ENCODE measurements at places on chromosomes 3 and 15.

- DNase-seq: peak; percentile 41
These were observed 166.1 kb downstream of the SSR3 start for GRCh38 chr3:156388497-156389448.

DNA sequence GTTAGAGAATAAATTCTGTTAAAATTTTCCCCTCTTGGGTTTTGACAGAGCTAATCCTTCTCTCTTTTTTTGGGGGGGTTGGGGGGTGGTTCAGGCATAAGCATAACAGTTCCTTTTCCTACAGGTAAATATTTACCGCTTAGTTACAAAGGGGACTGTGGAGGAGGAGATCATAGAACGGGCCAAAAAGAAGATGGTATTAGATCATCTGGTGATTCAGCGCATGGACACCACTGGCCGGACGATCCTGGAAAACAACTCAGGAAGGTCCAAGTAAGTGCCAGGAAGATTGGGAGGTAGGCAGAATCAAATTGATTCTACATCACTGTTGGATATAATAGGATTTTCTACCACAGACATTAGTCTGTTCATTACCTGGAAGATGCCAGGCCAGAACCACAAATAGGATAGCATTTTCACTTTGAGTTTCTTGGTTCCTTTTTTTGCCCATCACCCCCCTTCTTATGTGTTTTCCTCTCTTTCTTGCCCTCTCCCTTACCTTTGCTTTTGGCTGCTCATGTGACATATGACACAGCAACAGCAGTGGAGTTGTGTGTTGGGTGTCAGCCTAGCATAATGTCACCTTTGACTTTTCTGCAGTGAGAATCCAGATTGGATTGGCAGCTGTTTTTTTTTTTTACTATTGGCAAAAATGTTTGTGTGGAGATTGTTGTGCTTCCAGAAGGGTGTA is 79.0 kb downstream of the CHD2 start:
- DNase-seq: no peak

DNA sequence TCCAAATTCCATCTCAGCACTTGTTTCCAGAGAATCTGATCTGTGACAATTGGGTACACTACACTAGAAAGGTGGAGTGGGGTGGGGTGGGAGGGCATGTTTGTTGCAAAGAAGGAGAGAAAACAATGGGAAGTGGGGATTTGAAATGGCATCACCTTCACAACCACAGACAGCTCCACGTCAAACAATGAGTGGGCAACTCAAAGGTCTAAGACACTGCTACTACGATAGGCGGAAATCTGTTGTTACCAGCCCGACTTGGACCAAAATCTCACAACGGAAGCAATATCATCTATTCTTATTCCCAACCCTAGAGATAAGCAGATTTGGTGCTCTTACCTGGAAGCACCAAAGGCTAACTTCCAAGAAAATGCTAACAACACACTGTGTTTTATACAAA is 3.3 kb downstream of the CYP19A1 start:
- no peak for DNase-seq

- DNase-seq: no peak
These were observed 70.3 kb downstream of the MYLK start for GRCh38 chr3:123813876-123814275.

DNA sequence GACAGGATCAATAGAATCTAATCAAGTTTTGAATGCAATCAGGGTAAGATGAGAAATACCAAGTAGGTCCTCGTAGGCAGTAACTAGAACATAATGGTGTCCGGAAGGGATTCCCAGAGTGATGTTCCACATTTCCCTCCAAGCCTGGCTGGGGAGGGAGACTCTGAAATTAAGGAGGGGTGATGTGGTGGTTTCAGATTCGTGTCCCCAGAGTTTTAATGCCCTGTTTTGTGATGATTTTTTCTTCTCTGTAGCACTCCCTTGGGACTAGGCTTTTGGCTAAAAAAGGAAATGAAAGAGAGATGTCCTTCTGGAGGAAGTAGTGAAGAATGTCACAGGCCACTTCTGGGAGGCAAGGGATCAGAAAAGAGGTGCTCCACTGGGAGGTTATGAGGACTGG is 108.3 kb upstream of the CACNA2D3 start:
- DNase-seq: no peak

DNA sequence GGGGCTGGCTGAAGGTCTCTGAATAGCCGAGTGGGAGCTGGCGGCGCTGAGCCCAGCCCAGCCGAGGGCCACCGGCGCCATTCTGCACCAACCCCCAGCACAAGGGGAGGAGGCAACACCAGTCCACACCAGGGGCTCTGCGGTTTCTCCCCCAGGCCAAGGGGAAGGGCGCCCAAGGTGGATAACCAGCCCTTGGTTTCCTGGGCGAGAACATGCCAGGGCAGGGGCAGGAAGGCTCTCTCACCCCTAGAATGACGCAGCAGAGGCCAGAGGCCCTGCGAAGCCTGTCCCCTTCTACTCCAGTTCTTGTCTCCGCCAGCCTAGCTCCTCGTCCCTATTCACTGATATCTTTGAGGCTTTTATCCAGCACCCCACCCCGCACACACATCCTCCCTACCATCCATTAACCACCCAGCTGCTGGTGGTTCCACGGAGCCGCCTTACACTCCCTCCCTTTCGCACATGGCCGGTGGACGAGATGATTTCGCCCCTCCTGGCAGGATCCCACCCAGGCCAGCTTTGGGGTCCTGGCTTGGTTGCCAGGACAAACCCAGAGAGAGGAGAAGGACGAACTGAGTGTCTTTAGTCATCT is 1.3 kb downstream of the RBPMS2 start:
- no peak for DNase-seq

DNA sequence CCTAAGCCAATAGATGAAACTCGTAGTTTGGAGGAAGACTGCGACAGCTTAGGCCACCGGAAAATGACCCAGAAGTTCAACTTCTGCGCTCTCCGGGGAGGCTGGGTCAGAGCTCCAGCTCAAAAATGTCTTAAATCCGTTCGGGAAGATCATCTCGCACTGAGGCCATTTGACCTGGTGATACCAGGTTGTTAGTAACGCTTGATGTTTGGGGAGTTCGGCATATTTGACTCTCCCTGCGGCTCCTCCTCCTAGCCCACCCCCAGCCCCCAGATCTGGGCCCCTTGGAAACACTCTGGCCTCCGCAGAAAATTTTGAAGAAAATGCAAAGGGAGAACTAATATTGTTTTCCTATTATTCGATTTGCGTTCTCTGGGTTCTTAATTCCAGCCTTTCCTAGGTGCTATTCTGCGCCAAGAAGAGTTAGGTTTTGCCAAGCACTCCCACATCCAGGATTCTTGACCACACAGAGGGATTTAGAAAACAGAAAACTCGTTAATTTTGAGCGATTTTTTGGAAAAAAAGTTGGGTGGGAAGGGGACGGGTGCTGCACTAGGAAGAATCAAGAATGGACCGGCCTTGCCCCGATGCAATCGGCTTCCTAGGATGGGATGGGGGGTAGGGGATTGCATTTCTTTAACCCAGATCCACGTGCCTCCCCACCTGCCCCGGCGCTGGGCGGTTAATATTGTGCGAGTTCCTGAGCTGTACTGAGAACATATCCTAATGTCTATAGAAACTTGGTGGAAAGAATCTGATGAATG is 50.0 kb downstream of the ZIC4 start:
- DNase-seq: no peak

- no peak for DNase-seq
These were observed 29.5 kb downstream of the SCN11A start for GRCh38 chr3:39022286-39022630.

DNA sequence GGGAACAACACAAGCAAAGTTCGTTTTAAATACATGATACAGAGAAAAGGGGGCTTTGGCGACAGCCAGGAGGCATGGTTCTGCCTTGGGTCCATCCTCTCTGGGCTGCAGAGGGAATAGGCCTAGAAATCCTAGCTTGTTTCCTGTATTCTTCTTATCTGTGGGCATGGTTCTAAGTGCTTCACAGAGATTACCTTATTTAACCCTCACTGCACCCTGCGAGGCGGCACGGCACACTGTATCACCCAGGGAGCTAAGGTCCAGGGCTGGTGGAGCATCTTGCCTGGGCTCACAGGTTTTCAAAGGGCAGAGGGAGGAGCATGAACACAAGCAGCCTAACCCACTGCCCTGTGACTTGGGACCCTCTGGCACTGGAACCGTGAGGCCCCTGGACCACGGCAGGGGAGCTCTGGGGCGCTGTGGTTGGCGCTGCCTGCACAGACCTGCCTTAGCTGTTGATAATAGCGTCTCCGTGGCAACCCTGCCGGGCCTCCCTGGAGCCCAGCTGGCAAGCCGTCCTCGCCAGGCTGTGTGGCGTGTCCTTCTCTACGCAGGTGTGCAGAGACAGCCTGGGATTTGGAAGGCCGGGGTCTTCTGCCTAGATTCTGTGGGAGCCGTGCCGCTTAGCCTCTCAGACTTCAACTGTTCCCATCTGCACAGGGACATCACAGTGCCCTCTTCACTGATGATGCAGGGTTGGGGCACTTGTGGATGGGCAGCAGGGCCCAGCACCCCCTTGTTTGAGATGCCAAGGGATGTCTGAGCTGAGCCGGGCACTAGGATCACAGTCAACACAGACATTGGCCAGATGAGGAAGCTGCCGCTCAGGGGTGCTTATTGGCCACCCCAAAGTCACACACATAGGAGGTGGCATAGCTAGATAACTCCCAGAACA is 154.6 kb upstream of the TLE3 start:
- DNase-seq: no peak

Measured in AG04450 (cell line).